Hindlimb muscle (tissue), 1 donor: ENCODE measurements at places on chromosomes 13 and 19.

DNA sequence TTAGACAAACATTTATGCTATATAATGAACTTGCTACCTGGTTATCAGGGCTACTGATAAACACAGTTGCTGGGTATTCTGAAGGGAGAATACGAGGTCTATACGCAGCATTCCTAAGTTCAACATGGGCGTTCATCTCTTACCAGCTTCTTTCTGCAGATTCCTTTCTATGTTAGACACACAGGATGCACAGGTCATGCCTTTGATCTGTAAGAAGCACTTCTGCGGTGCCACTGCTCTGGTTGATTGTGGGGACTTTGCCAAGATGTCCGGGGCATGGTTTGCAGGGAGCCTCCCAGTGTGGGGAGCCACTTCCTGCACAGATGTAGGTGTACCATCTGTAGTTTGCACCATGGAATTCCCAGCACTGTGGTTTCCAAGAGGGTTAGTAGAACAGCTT, 40.9 kb downstream of the ATP7B start:
- DNase-seq: no peak

GRCh38 chr13:24215732-24216131, 55.2 kb downstream of the SPATA13 start:
- peak; percentile 32 for DNase-seq

- no peak for DNase-seq
These were observed 211.7 kb upstream of the STARD13 start for GRCh38 chr13:33497146-33497845.

GRCh38 chr19:33296488-33296971, 5.8 kb downstream of the CEBPA start:
- peak; percentile 38 for DNase-seq

- peak; percentile 60 for DNase-seq
These were observed 1.6 kb upstream of the ADAMTS10 start for GRCh38 chr19:8611877-8612806.

DNA sequence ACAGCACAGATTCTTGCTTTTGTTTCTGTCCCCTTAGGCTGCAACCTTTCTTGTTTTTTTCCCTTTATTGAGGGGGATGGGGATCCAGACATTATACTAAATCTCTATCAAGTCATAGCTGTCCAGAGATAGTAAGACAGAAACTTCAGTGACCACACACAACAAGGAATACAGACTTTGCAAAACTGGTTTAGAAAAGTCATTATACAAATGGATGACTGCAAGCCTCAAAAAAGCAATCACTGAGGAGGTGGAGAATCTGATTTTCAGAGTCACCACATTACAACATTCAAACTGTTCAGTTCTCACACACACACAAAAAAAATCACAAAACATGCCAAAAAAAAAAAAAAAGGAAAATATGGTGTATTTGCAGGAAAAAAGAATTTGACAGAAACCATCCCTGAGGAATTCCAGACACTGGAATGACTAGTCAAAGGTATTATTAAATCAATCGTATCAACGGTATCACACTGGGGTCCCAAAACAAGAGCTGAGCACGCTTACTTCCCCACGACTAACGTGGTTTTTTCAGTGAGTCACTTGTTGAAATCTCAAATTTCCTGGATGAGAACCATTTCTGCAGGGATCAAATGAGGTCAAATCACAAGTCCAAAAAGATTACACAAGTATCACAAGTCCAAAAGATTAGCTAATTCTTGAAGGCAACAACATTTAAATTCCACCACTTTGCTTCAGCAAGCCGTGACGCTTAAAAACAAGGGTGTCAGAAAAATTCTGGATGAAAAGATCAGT, 41.2 kb downstream of the USP12 start:
- no peak for DNase-seq

DNA sequence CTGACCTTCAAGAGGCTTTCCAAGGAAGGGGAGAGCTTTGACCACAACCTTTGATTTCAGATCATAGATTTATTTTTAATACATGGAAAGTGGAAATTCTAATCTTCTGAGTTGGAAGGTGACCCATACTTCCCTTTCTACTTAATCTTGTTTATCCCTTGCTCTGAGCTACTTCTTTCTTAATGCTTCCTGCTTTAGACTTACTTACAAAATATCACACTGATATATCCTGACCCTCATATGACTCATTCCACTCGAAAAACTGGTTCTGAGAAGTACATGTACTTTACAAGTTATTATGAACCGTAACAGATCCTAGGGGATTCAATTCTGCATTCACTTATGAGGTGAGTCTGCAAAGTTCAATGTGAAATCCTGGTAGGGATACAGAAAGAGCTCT, 76.2 kb upstream of the IRS2 start:
- no peak for DNase-seq

- DNase-seq: no peak
These were observed 145.4 kb downstream of the DNAJC3 start for GRCh38 chr13:95822303-95822702.

GRCh38 chr13:75318138-75318833, 163.7 kb downstream of the TBC1D4 start:
- no peak for DNase-seq

DNA sequence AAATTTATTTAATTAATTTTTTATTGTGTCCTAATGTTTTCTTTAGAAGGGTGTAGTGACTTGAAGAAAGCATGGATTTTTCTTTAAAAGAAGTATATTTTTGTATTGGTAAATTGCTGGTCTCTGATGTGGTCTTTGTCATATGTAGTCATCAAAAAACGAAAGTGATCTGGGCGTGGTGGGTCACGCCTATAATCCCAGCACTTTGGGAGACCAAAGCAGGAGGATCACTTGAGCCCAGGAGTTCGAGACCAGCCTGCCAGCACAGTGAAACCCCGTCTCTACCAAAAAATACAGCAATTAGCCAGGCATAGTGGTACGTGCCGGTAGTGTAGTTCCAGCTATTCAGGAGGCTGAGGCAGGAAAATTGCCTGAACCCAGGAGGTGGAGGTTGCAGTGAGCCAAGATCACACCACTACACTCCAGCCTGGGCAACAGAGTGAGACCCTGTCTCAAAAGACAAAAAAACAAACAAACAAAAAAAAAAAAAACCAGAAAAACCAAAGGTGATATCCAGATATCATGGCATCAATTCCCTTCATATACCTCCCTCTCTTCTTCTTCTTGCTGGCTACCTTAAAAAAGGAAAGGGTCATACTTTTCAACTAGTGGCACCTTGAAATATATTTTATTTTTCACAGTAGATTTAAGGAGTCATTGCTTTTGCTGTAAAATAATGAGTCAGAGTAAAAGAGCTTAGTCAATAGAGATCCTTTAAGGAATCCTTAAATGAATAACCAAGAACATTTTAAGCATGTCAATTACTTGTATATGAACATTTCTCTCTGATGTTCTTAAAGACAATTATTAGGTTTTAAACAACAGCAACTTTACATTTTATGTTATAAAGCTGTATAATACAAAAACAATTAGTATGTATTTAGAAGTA, 19.9 kb downstream of the KCTD4 start:
- DNase-seq: no peak

GRCh38 chr13:27442797-27443196, 7.6 kb downstream of the MTIF3 start:
- DNase-seq: no peak

GRCh38 chr13:27578121-27579030, 42.0 kb downstream of the LNX2 start:
- DNase-seq: no peak

DNA sequence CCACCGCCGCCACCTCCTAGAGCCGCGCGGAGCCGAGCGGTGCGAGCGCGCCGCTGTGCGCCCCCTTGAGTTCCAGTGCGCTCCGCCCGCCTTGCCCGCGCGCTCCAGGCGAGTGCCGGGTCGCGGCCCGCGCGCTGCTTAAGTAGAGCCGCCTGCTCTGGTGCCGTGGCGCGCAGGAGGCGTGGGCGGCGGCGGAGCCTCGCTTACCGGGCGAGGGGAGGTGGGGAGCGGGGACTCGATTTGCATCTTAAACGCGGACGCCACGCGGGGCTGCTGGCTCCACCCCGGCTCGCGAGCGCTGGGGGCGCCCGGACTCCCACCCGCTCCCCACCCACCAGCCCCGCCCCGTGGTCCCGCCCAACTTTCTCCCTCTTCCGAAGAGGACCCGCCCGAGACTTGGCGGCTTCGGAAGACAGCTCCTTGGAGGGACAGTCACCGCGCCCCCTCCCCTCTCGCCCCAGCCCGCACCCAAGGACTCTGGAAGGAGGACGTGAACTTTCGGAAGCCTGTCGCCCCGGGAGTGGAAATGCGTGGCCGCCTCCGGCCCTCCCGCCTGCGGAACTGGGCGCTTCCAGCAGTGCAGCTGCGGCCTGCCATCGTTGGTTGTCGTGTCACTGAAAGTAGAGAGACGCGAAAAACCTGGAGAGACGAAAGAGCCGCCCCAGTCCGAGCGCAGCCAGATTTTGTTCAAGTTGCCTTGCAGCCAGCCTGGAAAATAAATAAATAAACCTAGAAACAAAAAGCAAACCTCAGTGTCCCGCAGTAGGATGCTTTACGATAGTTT, at the start of gene KCTD12:
Gene KCTD12 (minus strand): TSS at position 114 of the 784 bp plus-strand sequence. CDS start 257 bp downstream, outside the sequence.
- DNase-seq: peak; percentile 95

GRCh38 chr19:49231389-49231788, 73.8 kb downstream of the TRPM4 start:
- no peak for DNase-seq

DNA sequence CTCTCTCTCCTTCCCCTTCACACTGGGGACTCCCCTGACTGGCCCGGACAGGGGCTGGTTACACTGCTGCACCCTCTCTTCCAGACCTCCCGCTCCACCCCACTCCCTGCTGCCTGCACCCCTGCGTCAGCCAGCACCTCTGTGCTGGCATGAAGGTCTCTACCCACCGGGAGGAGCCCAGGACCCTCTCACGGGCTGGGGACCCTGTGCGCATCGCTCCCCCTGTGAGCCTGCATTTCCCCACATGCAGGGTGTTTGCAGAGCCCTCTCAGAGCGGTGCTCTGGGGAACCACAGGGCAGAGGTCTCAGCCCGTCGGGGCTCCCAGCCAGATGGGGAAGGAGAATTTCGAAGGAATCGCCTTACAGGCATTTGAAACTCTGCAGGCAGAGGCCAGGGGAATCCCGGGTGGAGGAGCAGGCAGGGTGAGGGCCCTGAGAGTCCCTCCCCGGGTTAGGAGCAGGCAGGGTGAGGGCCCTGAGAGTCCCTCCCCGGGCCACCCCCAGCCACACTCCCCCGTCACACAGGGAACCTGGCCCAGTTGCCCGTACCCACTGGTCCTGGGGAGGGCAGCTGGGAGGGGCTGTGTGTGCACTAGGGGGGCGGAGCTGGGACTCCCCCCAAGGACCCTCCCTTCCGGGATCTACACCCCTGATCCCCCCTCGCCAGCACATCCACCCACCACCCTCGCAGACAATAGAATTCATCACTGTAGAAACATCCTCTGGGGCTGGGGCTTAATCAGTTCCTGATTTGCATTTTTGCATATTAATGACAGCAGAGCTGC, 16.3 kb upstream of the TCF3 start:
- DNase-seq: no peak

GRCh38 chr13:106385654-106386053, 149.8 kb downstream of the EFNB2 start:
- DNase-seq: no peak

GRCh38 chr19:53942001-53942786, 20.5 kb upstream of the CACNG8 start:
- DNase-seq: no peak

DNA sequence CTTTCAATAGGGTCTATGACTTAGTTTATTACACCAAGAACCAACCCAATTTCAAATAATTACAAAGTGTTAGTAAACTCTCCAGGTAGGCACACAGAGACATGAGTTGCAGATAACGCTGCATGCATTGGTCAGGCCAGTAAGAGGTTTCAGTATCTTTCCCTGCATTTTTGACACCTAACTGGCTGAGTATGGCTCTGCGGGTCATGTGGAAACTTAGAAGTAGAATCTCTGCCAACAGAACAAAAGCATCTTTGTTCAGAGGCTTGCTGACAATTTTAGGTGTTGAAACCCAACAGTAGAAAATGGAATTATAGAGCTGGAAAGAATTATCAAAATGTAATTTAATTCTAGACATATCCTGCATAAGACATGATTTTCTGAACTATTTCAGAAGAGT, 25.3 kb downstream of the HTR2A start:
- DNase-seq: no peak
